B cell (primary cell): ENCODE measurements at places on chromosomes 12 and 14. TPM values are rescaled to one million over a fixed set of nuclear protein-coding genes. Genes with fewer than 3 reads are reported as not detected.

Gene SCNN1A
- total RNA-seq, result 0.20 TPM in 1 of 2 replicates, not detected in the other

Gene ACSM4
- not detected in 2 replicates for total RNA-seq

Gene LHX5
- total RNA-seq, result not detected in 2 replicates

Gene AMDHD1
- total RNA-seq, result 1.3 and 1.5 TPM in 2 replicates

Gene RNASE9
- not detected in 2 replicates for total RNA-seq

Gene WBP11
- 77.3 and 84.7 TPM in 2 replicates for total RNA-seq
